Astrocyte (in vitro differentiated cells and primary cell): ENCODE measurements at places on chromosomes 1 and 21. TPM values are rescaled to one million over a fixed set of nuclear protein-coding genes. Genes with fewer than 3 reads are reported as not detected.

- peak; percentile 65 for DNase-seq
Observed at GRCh38 chr1:186967656-186968394, 139.1 kb downstream of the PLA2G4A start.

DNA sequence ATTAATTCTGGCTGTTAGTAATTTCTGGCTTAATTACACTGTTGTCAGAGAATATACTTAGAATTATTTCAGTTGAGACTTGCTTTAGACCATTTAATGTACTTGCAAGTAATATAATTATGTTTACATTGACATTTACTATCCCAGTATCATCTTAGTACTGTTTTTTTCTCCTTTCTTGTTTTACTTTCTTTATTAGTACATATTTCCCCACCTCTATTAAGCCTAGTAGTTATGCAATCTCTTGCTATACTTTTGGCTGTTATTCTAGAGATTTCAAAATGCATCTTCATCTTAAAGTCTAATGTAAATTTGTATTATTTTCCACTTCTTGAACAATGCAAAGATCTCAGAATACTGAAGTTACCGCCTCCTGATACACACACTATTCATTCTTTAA, 24.4 kb downstream of the BRWD1 start:
- DNase-seq: no peak

DNA sequence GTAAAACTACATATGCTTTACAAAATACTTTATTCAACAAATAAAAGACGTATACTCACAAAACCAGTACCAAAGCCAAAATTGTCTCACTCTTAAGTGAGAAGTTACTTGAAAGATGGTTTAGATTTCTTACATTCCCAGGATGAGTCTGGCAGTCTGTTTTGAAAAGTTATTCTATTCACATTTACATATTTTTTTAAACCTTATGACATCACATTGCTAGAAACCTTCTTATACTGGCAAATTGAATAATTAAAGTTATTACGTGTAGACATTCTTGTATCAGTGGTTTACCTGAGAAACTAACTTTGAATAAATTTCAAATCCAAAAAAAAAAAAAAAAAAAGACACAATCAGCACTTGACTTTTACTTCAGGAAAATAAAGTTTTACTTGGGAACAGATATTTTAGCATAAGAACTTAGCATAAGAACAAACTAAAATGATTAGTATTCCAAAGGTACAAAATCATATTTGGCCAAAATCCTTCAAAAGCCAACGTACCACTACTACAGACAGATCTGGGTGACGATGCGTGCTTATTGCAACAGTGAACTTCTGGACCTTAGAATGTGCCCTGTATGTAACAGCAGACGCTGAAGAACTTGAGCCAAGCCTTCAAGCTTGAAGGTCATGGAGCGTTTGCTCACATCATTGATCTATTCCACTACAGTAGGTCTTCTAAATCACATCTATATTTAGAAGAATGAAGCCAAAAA, 2.5 kb downstream of the CDC42BPA start:
- DNase-seq: peak; percentile 51

The G0S2 gene
- total RNA-seq: 5.9 and 15.1 TPM in 2 replicates

GRCh38 chr1:109773203-109773899, 9.6 kb upstream of the EPS8L3 start:
- peak; percentile 61 for DNase-seq

The OR6P1 gene
- not detected in 2 replicates for total RNA-seq
